ENCODE measurements at places on chromosomes 7 and 10.

DNA sequence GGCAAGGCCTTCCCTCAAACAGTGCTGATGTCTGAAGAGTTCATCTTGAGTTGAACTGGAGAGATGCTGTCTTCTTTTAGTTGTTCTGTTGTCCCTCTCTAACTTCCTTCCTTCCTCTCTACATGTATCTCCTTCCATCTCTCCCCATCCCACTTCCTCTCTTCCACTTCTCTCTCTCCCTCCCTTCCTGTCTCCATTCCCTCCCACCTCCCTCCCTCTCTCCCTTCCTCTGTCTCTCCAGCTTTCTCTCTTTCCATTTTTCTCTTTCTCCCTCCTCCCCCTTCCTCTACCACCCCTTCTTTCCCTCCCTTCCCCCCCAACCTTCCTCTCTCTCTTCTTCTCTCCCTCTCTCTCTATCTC, 40.7 kb upstream of the TNS3 start:
- no peak for DNase-seq

GRCh38 chr10:63713191-63714144, 192.3 kb downstream of the REEP3 start:
- no peak for DNase-seq

DNA sequence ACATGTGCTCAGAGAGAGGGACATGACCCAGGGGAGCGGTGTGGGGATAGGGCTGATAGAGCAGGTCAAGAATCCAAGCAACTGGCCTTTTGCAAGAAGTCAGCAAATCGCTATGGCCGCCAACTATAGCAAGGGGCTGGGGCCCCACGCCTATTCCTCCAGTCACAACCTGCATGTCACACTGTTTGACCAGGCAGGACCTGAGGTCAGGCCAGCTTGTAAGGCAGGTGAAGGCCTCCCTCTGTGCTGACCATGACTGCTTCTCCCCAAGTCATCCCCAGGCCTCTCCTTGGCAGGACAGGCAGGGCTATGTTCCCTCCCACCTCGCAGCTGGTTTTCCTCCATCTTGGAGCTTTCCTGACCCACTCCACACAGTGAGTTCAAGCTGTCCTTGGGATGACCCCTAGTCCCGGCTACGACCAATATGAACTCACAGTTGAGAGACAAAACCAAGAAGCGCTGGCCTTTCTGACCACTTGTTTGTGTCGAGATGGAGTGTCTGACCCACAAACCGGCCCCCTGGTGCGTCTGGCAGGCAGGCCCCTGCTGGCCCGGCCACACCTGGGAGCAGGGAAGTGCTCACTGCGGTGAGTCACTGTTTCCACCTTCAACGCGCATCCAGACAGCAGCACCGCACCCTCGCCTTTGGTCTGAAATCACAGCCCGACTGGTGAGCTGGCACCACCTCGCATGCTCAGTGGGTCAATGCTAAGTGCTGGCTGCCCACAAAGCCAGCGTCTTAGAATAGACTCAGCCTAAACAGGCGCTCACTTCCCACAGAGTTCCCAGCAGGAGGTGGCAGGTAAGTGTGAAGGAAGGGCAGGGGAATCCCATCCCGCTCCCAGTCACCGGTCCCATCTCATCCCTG, 81.4 kb downstream of the VWA2 start:
- no peak for DNase-seq

DNA sequence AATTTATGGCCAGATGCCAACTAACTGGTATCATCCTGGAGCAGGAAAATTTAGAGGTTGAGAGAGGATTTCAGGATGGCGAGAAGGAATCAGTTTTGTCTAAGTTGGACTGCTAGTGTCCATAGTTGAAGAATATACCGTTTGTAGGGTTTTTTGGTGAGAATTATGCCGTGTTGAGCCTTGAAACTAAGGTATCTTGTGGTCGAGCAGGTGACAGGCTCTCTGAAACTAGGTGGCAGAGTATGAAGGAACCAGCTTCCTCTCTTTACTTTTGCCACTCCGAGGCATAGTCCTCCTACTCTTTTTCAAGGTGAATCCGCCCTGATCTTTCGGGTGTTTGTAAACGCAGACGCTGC, 9.7 kb downstream of the MDFIC start:
- peak; percentile 29 for DNase-seq

- DNase-seq, result no peak
Measured at GRCh38 chr10:17201794-17202116, 283 bp upstream of the TRDMT1 start.

GRCh38 chr10:110643035-110643652, 992 bp upstream of the RBM20 start:
- no peak for DNase-seq

DNA sequence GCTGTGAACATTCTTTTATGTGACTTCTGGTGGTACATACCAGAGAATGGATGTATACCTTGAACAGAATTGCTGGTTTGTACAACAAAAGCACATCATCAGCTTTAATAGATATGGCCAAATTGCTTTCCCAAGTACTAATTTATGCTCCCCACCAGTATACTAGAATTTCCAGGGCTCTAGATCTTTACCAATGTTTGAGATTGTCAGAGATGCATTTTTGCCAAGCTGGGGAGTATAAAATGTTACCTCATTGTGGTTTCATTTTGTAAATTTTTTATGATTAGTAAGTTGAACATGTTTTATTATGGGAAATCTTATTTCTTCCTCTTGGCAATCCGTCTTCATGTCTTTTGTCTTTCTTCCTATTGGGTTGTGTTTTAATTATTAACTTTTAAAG, 179.9 kb upstream of the TMEM106B start:
- DNase-seq, result no peak

DNA sequence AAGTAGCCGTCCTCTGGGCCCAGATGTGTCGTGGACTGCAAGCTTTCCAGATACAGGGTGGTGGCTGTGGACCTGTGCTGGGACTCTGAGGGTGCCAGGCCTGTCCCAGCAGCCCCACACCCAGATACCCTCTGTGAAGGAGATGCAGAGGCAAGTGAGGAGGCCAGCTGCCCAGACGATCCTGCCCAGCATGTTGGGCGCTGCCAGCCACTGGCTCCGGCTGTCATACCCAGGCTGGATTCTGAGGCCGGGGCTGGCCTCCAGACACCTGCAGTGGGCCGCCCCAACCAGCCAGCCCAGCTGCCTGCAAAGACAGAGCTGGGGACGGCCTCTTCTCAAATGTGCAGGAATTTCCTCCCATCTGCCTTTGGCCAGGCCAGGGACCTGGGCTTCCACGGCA, 39.1 kb upstream of the EBF3 start:
- no peak for DNase-seq

- no peak for DNase-seq
Measured at GRCh38 chr10:2900530-2900929, 166.8 kb upstream of the PFKP start.

GRCh38 chr7:38978491-38978890, 782 bp downstream of the POU6F2 start:
- no peak for DNase-seq

- no peak for DNase-seq
Measured at GRCh38 chr10:60003651-60004523, 97.5 kb upstream of the CCDC6 start.

DNA sequence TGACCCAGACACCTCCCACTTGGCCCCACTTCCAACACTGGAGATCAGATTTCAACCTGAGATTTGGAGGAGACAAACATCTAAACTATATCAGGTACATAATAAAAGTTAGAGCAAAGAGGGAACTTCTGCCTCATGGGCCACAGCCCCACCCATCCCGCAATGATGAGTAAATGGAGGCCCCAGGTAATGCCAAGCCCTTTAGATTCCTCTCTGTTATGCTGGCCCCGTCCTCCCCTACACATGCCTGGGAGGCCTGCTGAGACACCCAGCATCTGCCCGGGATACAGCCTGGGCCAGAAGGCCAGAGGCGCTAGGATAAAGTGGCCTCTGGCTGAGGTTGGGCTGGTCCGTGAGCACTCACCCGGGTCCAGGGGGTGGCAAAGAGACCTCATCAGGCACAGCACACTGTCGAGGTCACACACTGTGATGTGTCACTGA, 185.5 kb upstream of the SH2B2 start:
- DNase-seq, result no peak

DNA sequence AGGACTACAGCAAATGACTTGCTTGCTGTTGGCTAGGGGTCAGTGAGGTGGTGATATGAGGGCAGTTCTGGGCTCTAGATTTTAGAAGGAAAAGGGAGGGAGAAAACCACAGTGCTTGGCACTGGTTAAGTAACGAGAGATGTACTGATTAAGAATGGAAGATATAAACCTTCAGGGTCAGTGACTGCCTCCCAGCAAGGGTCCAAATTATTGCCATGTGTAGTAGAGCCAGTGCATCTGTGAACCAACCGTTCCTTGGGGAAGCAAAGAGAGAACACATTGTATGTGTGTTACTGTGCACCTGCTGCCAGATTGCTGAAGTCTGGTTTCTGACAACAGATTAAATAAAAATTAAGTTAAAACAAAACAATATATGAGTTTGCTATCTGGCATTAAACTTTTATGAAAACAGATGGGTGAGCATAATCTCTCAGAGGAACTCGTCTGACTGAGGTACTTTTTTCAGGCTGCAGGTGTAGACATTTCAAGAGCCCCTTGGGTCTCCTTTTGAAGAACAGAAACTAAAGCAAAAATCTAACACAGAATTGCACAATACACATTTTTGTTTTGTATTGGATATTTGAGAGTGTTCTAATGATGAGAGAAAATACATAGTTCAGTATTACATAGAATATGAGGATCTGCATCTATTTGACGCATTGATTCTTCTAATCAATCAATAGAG, 1120.6 kb downstream of the SORCS3 start:
- DNase-seq, result no peak

DNA sequence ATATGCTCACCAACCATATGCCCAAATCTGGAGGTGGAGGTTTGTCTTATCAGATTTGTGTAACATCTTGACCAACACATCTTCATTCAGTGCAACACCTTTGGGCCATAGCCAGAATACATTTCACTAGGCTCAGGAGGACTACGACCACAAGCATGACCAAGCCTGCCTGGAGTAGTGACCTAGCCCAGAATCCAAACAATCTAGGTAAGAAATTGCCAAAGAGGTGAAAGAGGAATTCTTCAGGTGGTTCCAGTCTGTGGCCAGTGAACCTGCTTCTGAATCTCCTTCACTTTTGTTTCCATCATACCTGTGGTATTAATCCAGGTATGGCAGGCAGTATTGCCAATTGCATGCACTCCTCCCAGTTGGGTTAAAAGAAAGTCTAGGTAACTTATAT, 112.8 kb upstream of the RAB18 start:
- DNase-seq, result no peak

- no peak for DNase-seq
Measured at GRCh38 chr10:59801171-59801570, 47.9 kb upstream of the MRLN start.

- no peak for DNase-seq
Measured at GRCh38 chr10:70456164-70456563, 14.7 kb upstream of the NODAL start.

DNA sequence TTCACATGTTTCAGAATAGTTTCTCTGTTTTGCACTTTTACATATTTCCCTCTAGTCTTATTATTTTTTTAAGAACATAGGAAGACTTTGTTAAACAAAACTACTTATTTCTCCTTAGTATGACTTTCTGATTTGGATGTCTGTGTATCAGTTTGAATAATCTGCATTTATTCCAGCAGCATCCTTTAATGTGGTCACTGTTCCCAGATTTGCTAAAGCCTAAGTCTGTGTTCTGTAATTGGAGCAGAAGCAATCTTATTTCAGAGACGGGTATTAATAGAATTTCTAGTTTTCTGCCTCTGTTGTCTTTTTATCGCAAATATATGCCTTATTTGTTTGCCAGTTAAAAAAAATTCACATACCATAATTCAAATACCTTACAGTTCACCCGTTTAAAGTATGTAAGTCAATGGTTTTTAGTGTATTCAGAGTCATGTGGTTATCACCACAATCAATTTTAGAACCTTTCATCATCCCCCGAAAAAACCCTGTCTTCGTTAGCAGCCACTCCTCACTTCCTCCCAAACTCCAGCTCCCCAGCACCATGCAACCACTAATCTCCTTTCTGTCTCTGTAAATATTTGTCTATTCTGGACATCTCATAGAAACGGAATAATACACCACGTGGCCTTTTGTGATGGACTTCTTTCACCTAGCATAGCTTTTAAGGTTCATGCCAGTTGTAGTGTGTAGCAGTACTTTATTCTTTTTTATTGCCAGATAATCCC, 58.7 kb downstream of the INPP5F start:
- peak; percentile 10 for DNase-seq

DNA sequence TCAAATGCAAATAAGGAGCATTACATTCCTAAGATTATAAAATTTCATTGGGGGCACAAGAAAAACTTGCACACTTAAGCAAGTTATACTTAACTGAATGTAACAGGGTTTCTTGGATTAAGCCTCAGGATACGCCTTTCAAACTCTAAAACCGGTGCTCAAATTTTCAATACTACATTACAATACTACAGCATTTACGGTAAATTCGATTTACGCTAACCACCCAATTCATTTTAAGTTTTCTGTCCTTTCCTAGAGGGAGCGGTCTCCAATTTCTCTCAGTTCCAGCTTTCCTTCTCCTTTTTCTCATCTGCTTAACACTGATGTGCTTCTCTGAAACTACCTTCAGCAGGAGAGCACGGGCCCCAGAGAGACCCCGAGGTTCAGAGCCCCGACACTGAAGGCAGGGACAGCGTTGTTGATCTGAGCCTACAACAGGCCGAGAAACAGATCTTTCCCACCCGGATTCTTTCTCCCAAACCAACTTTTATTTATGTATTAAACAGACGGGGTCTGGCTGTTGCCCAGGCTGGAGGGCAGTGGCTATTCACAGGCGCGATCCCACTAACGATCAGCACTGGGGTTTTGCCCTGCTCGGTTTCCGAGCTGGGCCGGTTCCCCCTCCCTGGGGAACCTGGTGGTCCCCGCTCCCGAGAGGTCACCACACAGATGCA, 798 bp downstream of the ZNF425 start:
- no peak for DNase-seq

- DNase-seq, result peak; percentile 62
Measured at GRCh38 chr10:71696628-71697326, 22.8 kb downstream of the C10orf105 start.

DNA sequence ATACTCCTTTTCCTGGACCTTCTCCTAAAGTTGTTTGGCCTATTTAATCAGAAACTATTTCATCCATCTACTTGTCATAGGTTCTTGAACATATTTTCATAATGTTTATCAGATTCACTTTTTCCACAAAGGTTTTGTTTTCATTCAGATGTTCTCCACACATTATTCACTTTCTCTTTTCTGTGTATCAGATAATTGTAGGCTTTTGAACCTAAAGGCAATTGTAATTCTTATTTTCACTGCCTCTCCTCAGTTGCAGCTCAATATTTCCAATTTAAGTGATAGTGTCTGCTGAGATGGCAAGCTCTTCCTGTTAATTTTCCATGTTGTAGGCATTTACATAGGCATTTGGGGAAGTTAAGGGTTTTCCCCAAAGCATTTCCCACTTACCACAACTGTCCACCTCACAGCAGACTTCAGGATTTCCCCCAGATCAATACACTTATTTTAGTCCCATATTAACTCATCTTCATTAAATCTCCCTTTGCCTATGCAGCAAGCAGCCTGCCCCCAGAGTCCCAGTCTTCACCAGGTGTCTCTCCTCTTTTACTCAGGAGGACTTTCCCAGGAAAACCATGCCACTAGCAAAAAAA, 12.3 kb upstream of the IKZF1 start:
- no peak for DNase-seq

GRCh38 chr10:69640196-69640980, 10.3 kb downstream of the FAM241B start:
- no peak for DNase-seq

- no peak for DNase-seq
Measured at GRCh38 chr7:100568176-100568895, 5.4 kb downstream of the SAP25 start.

Data from CD4-positive, alpha-beta T cell treated with Interleukin-1 beta for 1 hour (primary cell).